ENCODE measurements at places on chromosomes 1 and 21.

DNA sequence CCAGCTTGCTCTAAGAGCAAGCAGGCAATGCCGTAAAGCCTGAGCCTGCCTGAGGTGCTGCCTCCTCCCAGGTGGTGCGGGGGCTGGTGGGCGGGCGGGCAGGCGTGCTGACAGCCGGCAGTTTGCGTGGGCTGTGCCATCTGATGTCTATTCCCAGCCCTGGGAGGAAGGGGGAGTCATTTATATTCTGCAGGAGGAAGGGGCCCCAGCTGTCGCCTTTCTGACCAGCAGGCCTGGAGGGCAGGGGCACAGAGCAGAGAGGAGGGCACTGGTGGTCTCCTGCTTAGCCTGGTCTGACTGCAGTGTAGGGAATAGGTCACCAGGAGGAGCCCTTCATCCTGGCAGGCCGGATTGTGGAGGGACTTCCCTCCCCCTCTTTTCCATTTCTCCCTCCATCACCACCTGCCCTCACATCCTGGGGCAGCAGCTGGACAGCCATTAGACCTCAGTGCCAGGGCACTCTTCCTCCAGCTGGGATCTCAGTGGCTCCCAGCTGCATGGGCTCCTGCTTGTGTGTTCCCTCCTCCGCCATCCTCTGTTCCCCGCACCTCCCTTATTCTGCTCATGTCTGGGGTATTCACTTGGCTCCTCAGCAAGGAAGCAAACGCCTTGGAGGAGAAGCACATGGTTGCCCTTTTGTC is 4.4 kb downstream of the CYB561D1 start:
- DNase-seq = no peak

GRCh38 chr21:46098303-46099141 is 610 bp downstream of the COL6A2 start:
- DNase-seq = no peak

- no peak for DNase-seq
Measured at GRCh38 chr1:151047591-151047924, at the start of gene C1orf56. Gene C1orf56 (plus strand): TSS chr1:151047751. CDS start chr1:151047848, 97 bp downstream.

DNA sequence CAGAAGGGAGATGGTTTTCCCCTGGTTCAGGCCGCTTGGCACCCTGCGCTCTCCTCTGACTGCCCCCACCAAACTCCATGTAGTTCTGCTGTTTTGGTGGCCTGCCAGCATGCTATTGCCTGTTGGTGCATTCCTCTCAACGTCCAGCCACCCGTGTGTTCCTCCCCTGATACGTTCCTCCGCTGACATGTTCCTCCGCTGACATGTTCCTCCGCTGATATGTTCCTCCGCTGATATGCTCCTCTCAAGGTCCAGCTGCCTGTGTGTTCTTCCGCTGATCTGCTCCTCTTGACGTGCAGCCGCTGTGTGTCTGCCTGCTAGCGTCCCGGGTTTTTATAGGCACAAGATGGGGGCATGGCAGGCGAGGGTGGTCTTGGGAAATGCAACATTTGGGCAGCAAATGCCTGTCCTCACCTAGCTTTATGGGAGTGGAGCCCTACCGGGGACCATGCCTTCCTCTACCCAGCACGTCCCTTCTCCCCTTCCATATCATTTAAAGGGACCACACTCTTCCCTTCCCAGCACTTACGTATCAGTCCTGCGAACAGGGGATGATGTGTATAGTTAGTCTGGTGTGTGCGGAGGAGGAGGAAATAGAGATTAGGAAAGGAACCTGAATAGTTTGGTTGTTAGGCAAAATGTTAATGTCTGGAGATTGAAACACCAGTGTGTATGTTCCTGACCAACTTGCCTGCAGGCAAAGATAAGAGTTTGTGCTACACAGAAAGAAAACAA is 40.6 kb upstream of the PLA2G5 start:
- no peak for DNase-seq

- no peak for DNase-seq
Measured at GRCh38 chr1:200337831-200338230, 72.0 kb downstream of the ZNF281 start.

- no peak for DNase-seq
Measured at GRCh38 chr21:35212393-35213127, 163.5 kb upstream of the RUNX1 start.

DNA sequence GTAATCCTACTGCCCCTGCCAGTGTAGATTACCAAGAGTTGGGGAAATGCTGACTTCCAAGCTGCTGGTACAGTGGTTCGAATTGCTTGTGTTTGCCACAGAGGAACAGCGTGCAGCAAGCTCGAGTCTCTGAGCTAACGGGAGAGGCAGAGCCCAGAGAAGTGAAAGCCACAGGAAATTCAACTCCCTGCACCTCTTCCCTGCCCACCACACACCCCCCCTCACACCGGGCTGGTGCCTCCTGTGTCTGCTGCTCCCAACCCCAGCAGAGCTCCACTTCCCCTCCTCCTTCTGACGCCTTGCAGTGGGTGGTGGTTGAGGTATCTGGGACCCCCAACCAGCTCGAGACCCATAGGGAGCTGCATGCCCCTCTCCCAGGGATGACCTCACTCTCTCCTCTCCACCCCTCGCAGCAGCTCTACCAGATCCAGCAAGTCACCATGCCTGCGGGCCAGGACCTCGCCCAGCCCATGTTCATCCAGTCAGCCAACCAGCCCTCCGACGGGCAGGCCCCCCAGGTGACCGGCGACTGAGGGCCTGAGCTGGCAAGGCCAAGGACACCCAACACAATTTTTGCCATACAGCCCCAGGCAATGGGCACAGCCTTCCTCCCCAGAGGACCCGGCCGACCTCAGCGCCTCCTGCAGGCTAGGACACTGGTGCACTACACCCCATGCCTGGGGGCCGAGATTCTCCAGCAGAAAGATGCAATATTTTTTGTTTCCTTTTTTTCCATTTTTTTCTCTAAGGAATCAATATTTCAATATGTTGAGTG is 13.1 kb upstream of the KCNQ4 start:
- no peak for DNase-seq

DNA sequence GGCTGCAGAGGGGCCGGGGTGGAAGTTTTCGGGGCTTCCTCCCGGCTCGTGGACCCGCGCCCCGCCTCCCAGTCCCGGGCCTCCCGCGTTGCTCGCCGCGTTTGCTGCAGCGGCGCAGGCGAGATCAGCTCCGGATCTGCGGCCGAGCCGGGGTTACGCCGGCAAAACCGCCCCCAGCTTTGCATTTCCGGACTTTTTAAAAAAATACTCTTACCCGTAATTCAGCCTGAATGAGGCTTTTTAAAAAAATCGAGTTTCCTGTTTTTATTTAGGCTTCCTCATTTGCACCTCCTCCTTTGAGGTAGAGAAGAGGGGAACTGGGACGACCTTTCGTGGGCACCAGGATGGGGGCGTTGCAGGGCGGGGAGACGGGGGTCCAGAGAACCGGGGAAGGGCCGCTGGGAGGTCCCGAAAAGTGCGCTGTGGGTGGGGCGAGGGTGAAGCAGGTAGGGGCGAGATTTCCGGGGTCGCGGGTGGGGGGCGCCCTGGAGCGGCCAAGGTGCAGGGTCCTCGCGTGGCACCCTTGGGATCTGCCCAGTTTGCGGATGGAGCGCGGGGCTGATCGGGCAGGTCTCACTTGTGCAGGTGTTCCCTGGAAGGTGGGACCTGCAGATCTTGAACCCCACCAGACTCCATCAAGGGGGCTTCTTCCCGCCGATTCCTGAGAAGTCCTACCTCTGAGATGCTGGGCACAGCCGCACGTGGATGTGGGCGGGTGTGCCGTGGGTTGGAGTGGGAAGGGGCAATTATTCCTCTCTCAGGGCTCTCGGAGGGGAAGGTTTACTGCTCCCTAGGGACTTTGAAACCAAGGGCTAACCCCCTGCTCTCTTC is 1.1 kb downstream of the PIK3CD start:
- no peak for DNase-seq

- DNase-seq = no peak
Measured at GRCh38 chr1:165539306-165539705, 4.5 kb upstream of the LRRC52 start.

DNA sequence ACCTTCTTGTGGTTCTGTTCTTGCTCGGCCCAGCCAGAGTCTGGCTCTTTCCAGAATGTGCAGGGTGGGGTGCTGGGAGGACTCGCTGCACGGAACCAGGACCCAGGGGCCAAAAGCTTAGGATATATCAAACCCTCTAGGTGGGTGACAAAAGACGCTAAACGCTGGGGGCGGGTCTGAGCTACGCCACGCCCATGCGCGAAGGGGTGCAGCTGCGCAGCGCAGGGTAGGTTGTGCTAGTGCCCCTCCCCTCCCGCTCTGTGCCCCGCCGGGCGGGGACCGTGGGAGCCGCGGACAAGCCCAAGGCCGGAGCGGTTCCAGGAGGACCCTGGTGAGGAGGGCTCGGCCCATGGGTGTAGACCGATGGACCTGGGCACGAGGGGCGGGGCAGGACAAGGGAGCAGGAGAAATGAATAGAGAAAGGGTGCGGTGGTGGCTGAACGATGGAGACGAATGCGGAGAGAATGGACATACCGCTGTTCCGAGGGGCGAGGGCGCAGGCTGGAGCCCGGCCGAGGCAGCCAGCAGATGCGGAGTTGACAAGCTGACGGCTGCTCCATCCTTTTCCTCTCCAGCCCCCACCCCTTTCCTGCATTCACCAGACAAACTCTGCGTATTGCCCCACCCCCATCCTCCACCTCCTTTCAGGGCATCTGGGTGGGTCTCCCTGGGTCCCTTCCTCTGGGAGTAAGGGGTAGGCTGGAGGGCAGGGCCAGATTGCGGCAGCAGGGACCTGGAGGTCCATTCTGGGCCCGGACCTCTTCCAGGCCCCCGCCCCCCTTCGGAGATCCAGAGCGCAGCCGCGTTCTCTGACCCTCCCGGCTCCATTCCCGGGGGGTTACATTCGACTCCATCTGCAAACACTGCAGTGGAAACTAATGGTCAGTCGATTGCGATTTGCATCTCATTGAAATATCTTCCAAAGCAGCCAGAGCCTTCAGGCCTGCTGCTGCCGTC is at the start of gene RUSC1:
TSS of gene RUSC1 (plus strand) at position 234 of the 957 bp plus-strand sequence. CDS start 880 bp downstream, outside the sequence.
- no peak for DNase-seq

- no peak for DNase-seq
Measured at GRCh38 chr1:20167126-20167525, 18.8 kb upstream of the UBXN10 start.

- no peak for DNase-seq
Measured at GRCh38 chr1:201013991-201014815, 9.3 kb downstream of the KIF21B start.

DNA sequence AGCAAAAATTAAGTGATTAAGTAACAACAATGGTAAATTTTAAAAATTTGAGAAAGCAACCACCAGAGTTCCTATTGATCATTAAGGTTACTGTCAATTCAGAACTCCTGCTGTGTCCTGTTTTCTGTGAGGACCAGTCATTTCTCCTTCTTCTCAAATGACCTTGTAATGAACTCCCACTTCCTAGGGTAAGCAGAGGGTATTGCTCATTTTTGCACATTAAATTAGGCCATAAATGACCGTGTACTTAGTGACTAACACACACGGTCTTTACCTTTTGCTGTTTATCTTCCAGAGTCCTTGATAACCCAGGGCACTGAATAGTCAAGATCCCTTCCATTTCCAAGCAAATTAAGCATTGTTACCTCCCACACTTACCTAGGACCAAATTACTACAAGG is 227.5 kb upstream of the LYPLAL1 start:
- DNase-seq = no peak

- DNase-seq = no peak
Measured at GRCh38 chr1:30523055-30524020, 200.0 kb downstream of the MATN1 start.

DNA sequence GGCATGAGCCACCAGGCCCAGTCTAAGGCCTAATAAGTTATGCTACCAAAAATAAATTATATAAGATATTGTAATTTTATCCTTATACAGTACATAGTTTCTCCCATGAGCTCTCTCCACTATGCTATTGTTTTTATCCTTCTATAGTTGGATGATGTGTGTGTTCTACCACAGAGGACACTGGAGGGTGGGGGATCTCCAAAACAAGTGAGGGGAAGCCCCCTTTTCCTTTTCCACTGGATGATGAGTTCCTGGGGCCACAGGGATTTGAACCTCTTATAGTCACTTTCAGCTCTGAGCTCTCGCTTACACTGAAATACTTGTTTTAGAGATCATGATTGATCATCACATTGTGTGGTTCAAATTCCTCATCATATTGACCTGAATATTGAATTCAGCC is 77.6 kb upstream of the VAV3 start:
- DNase-seq = no peak

DNA sequence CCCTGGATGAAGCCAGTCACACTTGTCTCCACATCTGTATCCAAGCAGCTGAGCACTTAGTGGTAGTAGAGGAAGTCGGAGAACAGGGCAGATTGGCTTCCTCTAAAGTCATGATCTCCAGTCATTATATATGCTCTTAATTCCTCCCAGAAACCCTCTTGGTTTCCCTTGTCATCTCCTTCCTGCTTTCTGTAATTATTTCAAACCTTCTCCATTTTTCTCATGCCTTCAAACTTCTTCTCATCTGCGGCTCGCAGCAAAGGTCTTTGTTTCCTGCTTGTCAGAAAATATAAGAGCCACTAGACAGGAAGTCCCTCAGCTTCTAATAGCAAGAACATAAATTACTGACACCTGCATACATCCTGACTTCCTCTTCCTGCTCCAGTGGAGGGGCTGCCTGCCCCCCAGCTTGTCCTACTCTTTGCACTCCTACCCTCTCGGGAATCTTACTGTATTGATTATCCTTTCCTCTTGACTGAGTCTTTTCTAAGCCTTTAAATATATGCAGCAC is 124.6 kb upstream of the NGF start:
- no peak for DNase-seq

GRCh38 chr1:10400013-10400412 is 1.1 kb downstream of the PGD start:
- no peak for DNase-seq

- no peak for DNase-seq
Measured at GRCh38 chr1:10906866-10907519, 105.5 kb upstream of the TARDBP start.

DNA sequence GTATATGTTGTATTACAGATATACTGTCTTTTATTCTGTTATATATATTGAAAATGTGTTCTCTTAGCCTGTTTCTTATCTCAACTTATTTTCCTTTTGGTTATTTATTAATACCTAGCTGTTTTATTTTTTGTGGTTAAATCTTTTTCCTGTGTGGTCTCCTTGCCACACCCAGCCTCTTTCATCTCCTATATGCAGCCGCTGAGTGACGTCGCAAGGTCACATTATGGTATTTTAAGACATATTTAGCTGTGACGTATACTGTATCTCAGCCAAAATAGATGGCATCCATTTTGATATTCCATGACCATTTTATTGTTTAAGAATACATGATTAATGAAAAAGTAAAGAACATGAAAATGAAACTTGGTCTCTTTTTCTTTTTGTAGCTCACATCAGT is 29.1 kb downstream of the CENPF start:
- no peak for DNase-seq

DNA sequence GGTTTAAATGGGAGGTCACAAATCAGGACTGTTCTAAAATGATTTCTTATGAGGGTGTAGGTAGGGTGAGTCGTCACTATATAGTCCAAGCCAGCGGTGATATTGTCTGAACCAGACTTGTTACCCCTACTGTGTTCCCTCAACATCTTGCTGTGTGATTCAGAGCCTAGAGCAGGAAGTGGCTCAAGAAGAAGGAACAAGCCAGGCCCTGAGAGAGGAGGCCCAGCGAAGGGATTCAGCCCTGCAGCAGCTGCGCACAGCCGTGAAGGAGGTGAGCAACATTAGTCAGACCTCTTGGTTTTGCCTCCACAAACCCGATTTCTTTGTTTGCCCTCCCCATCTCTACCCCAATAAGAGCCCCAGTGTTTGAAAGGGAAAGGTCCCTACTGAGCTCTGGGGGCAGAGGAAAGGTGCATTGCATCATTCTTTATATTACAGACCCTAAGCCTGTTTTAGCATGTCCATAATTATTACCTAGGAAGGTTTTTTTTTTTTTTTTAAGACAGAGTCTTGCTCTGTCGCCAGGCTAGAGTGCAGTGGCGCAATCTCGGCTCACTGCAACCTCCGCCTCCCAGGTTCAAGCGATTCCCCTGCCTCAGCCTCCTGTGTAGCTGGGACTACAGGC is 5.0 kb upstream of the SH3BGRL3 start:
- DNase-seq = no peak

- DNase-seq = peak; percentile 85
Measured at GRCh38 chr1:165257969-165258459, 98.5 kb downstream of the LMX1A start.
